ENCODE measurements at places on chromosomes 1 and 21. TPM values are rescaled to one million over a fixed set of nuclear protein-coding genes. Genes with fewer than 3 reads are reported as not detected.

- H3K4me1 ChIP-seq, result no peaks in the 10 kb centered on the region
- peaks cover 17% of the 10 kb centered on the region for H3K36me3 ChIP-seq
- no peak for DNase-seq
Observed at GRCh38 chr1:93136445-93136844, 43.8 kb downstream of the TMED5 start.

DNA sequence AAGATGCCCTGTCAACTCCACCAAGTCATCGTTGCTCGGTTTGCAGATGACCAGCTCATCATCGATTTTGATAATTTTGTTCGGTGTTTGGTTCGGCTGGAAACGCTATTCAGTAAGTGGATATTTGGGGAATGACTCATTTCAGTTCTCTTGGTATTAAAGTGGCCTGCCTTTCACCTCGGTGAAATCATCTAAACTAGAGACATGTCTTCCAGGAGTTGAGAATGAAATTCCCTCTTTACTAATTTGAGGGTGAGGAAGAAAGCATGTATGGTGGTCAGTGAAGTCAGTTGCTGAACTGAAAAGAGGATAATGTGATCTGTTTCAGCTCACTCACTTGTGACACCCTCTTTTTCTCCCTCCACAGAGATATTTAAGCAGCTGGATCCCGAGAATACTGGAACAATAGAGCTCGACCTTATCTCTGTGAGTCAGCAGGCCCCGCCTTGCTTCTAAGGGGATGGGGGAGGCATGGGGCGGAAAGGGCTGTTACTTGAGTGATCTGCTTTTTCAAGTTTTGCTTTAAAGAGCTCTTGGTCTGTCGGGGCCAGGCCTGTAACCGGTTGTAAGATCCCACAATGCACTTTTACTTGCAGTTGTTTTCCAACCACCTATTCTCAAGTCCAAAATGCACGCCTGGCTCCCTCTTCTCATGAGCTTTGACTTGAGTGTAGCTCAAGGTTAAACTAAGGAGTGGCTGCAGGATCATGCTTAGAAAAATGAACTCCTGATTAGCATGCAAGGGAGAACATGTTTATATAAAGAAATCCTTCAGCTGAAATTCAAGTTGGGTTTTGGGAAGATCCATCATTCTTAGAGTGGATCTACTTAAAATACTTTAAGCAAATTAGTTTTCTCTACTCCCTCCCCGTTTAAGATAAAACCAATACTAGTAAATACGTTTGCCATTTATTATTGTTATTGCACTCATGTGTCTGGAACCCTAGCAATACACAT is 59.8 kb downstream of the CAPN2 start:
- H3K4me1 ChIP-seq, result peaks cover 48% of the 10 kb centered on the region
- peak; percentile 90 for DNase-seq
- H3K27me3 ChIP-seq, result no peaks in the 10 kb centered on the region
- peak overlapping the region; percentile 89 for H3K27ac ChIP-seq
- peaks cover 8% of the 10 kb centered on the region for H3K36me3 ChIP-seq

DNA sequence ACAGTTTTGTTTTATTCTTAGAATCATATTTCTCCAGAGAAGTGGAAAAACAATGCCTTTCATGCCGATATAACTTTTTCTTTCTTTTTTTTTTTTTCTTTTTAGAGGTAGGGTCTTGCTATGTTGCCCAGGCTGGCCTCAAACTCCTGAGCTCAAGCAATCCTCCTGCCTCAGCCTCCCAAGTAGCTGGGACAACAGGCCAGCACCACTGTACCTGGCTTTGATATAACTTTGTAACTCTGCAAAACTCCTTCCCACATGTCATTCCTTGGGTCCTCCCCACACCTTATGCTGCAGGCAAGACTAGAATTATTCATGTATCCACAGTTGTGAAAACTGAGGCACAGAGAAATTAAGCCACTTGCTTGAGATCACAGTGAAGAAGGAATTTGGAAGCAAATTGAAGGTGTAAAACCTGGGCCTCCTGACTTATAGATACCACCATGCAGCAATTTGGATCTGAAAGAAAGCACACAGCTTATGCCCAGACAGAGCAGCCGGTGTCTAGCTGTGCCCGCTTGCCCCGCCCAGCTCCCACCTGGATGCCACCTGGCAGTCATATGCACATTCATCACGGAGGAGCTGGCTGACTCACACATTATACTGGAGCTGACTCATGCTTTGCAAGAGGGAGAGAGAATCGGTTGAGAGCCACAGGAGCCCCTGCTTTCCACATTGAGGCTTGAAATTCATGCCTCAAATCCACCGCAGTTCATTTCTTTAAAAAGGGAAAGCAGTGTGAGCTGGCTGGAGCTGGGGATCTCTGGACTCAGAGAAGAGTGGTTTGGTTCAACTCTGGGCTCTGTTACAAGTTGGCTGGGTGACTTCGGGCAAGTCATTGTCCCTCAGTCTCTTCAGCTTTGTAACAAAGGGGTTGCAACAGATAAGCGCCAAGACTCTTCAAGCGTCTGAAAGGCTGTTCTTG is 8.3 kb upstream of the SLC2A1 start:
- H3K36me3 ChIP-seq, result no peaks in the 10 kb centered on the region
- DNase-seq, result peak; percentile 62
- H3K4me3 ChIP-seq, result no peak overlapping the region
- H3K4me1 ChIP-seq, result no peaks in the 10 kb centered on the region
- H3K27me3 ChIP-seq, result no peaks in the 10 kb centered on the region

DNA sequence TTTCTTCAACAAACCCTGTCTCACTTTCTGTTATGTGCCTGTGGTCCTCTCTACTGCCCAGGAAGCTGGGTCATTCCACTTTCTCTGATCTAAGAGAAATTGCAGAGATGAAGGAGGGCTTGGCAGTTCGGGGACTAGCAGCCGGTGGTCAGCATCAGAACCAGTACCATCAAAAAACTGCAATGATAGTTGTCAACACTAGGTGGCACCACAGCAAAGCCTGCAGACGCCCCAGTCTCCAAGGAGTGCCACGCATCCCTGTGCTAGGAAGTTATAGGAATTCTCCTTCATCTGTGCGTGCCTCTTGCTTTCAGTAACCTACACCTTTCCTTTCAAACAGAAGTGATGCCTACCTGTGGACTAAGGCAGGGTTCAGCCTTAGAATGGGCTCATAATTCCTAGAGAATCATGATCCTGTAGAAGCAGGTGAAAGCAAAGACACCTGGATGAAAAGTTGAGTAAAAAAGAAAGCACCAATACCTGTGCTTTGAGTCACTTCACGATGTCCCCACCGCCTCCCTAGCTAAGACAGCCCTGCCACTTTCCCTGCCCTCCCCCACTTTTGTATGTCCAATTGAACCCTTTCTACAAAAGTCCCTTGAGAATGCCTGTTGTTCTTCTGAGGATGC is 129.2 kb downstream of the ADAMTS1 start:
- no peaks in the 10 kb centered on the region for H3K4me1 ChIP-seq
- H3K36me3 ChIP-seq, result no peaks in the 10 kb centered on the region
- DNase-seq, result peak; percentile 11
- no peaks in the 10 kb centered on the region for H3K27me3 ChIP-seq
- no peak overlapping the region for H3K4me3 ChIP-seq

GRCh38 chr1:22641247-22641646 is 2.2 kb upstream of the C1QC start:
- no peak for DNase-seq
- no peak overlapping the region for H3K4me3 ChIP-seq
- peaks cover 4% of the 10 kb centered on the region for H3K4me1 ChIP-seq
- H3K27ac ChIP-seq, result no peak overlapping the region
- H3K27me3 ChIP-seq, result no peaks in the 10 kb centered on the region

DNA sequence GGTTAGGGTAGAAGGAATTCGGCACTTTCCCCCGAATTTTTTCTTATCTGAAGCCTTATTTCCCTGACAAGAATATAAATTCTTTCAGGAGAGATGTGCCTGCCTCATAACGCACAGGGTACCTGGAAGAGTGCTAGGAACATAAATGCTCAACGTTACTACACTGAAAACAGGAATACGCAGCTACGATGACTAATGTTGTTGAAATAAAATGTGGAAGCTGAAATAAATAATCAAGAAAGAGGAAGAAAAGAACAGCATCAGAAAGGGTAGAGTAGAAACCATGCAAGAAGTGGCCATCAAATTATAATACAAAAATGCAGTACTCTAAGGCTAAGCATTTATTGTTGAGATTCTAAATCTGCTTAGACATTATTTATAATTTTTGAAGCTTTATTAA is 33.9 kb downstream of the SLC66A1 start:
- peaks cover 33% of the 10 kb centered on the region for H3K36me3 ChIP-seq
- no peaks in the 10 kb centered on the region for H3K27me3 ChIP-seq
- H3K4me3 ChIP-seq, result no peak overlapping the region

Gene ZNF281
- 9.8 TPM for total RNA-seq

Gene RSRP1
- 294 TPM for total RNA-seq

Gene WNT9A
- total RNA-seq, result 3.6 TPM

Gene F13B
- not detected for total RNA-seq
